Tongue (tissue), 3 donors: ENCODE measurements at places on chromosomes 5 and 9.

DNA sequence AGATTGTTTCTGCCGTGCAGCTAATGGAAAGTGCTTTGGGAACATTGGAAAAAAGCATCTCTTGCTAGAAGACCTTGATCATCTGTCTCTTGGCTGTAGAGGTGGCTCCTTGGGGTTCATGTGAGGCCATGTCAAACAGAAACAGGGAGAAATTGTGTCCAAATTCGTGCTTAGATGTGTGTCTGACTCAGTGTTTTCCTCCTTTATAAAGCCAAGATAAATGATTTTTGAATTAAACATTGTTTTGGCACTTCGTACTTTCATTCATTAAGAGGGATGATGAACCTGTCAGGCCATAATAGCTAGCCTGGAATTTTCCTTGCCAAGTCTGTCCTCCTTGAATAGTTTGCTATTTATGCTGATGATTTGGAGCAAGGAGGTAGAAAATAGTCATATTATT, 143.8 kb downstream of the FBXL7 start:
- peak; percentile 38 for DNase-seq

- no peak for DNase-seq
Observed at GRCh38 chr9:81560851-81561732, 128.3 kb downstream of the TLE1 start.

GRCh38 chr5:135016861-135017290, 17.2 kb downstream of the PITX1 start:
- DNase-seq, result peak; percentile 63

DNA sequence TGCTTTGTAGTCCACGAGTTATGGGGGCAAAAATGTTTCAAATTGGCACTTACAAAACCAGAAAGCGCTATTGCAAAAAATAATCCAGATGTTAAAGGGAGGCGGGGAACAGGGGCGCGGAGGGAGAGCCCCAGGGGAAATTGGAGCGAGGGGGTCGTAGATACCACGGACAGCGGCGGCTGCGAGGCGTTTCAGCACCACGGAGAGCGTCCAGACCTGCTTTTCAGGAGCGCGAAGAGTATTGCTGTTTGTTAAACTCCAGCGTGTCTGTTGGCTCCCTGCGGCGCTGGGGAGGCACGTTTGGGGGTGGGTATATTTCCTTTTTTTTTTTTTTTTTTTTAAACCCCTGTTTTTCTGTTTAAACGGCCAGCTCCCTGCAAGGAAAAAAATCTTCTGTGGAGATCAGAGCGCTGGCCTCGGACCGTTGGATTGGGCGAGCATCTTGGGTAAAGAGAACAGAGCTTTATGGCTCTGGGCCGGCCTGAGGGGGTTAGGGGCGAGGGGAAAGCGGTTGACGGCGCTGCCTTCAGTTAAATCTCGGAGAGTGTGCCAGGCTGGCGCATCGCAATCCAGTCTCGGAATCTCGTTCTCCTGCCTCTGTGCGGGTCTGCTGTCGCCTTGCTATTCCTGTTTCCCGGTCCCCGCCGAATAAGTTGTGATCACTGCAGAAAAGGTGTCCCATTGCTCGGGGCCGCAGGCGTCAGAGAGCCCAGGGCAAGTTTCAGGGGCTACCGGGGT, at the start of gene GLRA1:
TSS of gene GLRA1 (minus strand) at position 288 of the 738 bp plus-strand sequence. CDS start 302 bp downstream, outside the sequence.
- DNase-seq, result peak; percentile 86

DNA sequence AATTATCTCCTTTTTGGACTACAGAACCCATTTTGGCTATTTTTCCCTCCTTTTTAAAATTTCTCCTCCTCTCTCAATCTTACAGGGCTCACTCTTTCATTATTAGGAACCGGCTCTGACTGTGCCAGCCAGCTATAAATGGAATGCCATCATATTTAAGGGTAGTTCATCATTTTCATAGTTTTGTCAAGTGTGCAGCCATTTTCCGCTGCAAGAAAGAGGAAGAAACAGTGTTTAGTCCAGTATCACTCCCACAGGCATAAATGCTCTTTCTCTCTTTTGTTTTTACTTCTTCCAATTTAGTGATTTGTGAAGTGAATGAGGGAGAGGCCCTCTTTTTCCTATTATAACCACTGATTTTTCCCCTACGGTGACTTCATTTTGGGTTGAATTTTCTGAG, 290.0 kb downstream of the NR3C1 start:
- no peak for DNase-seq

DNA sequence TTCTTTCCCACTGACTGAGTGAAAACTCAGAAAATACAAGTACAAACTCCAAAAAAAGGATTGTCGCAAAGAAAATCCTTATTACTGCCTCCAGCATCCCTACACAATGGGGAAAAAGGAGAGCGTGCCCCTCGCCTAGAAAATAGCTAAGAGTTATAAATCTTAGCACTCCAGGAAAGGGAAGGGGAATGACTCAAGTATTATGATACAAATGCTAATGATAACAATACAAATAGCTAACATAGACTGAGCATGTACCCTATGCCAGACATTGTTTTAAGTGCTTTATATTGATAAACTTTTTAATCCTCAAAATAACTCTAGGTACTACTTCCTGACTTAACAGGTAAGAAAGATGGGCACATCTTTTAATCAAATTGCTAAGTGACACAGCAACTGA, 70.8 kb upstream of the VCAN start:
- no peak for DNase-seq

DNA sequence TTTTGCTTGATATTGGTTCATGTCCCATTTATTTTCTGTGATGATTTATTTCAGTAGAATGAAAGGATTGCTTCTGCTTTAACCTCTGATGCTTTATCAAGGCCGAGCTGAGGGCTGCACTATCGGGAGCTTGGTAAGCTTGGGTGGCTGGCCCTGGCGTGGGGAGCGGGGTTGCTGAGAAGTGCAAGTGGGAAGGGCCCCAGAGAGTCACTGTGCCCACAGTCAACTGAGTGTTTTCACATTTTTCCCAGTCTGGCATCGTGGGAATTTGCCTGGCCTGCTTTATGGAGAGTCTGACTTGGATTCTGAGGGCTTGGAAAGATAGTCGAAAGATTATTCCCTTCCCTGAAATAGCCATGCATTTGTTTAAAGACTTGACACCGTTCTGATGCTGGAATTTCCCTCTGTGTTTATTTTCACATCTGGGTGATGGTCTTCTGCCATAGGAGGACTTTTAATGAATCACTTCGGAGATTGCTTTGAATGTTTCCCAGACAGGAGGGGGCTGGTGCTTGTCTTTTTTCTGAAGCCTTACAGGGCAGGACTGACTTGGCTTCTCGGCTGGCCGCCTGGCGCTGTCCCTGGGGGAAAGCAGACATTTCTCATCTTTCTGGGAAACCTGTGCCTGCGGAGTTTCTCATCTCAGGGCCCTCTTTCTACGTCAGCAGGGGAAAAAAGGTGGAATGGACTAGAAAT, 139.0 kb downstream of the BOD1 start:
- peak; percentile 65 for DNase-seq
